CD4-positive, alpha-beta T cell treated with Interleukin-17A for 1 hour (primary cell): ENCODE measurements at places on chromosomes 3 and 15.

DNA sequence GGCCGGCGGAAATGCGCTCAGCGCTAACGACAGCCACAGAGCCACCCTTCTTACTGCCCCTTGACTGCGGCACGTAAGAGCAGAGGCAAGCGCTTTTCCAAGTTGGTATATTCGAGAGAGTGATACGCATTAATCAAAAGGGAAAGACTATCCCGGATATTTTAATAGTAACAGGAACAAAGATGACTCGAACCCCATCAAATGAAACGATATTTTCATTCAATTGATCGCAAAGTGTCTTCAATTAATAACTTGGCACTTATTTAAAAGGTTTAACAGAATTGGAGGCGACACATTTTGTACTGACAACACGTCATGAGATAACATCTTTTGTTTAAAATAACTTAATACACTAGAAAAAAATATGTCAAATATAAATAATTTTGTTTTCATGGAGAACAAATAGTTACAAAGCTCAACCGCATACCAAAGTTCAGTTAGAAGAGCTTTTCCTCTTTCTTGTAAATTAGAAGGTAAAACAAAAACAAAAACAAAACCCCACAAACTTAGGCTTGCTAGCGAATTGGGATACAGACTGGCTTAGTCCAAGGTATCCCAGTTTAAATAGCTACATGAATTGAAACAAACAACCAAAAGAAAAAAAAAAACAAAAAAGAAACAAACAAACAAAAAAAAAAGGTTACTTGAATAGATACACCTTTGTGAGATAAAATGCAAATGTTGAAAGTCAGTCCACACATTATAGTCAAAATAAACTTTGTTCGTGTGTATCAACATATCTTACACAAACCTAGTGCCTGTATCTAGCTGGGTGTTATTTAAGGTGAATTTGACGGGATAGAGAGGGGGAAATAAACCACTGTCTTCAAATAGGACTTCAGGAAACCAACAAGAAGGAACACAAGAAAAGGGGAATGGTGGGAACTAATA is 10.2 kb downstream of the SHOX2 start:
- DNase-seq: no peak

- no peak for DNase-seq
Measured at GRCh38 chr3:183159333-183159732, 3.2 kb downstream of the LAMP3 start.

GRCh38 chr15:70492240-70493177 is 270.8 kb downstream of the UACA start:
- DNase-seq: peak; percentile 88

GRCh38 chr3:188578576-188579363 is 424.8 kb downstream of the LPP start:
- DNase-seq: no peak

DNA sequence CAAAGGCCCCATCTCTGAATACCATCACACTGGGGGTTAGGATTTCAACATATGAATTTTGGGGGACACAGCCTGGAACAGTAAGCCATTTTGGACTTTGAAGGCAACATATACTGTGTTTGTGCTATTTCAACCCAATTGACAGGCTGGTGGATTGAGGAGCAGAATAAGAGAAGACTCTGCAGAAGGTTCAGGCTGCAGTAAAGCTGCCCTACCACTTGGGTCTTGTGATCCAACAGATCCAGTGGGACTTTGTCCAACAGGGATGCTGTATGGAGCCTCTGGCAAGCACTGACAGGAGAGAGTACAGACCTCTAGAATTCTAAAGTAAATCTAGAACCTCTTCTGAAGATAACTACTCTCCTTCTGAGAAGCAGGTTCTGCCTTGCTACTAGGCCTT is 1.1 kb upstream of the BCL2L10 start:
- DNase-seq: no peak

GRCh38 chr3:47120138-47120537 is 43.8 kb downstream of the SETD2 start:
- no peak for DNase-seq

GRCh38 chr3:901953-902778 is 190.7 kb upstream of the CNTN6 start:
- no peak for DNase-seq

GRCh38 chr15:77484994-77485393 is 64.3 kb downstream of the HMG20A start:
- DNase-seq: no peak
